Right lung (tissue), 10 donors: ENCODE measurements at places on chromosomes 12 and 14. TPM values are rescaled to one million over a fixed set of nuclear protein-coding genes. Genes with fewer than 3 reads are reported as not detected.

- DNase-seq = no peak
Measured at GRCh38 chr12:113949321-113950305, 16.5 kb downstream of the RBM19 start.

CMA1 gene
- polyA plus RNA-seq = 0.49 TPM

OR10AD1 gene
- polyA plus RNA-seq = 1.2 TPM

TAS2R20 gene
- 3.3 TPM for polyA plus RNA-seq
